ENCODE measurements at places on chromosomes 16 and 17. TPM values are rescaled to one million over a fixed set of nuclear protein-coding genes. Genes with fewer than 3 reads are reported as not detected.

GRCh38 chr17:45394913-45395568 is 37.6 kb downstream of the ARHGAP27 start:
- peak; percentile 86 for DNase-seq

DNA sequence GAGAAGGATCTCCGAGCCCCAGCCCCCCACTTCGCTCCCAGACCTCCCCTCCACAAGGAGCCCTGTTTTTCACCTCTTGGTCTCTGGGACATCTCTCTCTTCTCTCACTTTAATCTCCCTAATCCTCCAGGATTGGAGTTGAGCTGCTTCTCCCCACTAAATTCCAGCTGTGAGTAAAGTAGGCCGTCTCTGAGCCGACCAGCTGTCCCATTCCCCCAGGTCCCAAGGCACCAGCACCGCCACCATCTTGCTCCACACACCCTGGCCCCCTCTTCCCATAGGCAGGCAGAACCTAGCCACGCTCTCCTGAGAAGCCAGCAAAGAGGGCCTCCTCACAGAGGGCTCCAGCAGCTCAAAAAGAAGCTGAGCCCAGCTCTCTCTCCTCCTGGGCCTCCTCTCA is 878 bp downstream of the DLG4 start:
- DNase-seq, result no peak

DNA sequence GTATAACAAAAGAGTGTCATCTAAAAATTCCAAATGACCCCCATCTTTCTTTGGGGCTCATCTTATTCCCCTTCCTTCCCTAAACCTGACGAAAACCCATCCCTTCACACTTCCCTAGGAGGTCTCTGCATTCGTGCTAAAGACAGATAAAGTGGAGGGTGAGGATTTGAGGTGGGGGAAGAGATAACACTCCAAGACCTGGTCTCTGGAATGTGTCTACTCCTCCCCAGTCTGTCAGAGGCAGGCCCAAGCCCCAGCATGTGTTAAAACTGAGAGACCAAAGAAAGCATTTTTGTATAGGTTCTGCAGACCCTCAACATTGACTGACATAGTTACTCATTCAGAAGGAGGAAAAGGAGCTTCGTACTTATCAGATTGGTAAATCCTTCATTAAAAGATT is 11.0 kb upstream of the LHX1 start:
- no peak for DNase-seq

Gene CES5A
- not detected for polyA plus RNA-seq
